HepG2 (cell line): ENCODE measurements at places on chromosomes 16 and 17. TPM values are rescaled to one million over a fixed set of nuclear protein-coding genes. Genes with fewer than 3 reads are reported as not detected.

Gene MED13
- total RNA-seq = 69.1 and 70.9 TPM in 2 replicates

Gene TP53TG3
- not detected in 2 replicates for total RNA-seq

Gene SDR42E2
- total RNA-seq = 0.11 TPM in 1 of 2 replicates, not detected in the other

- no peaks in the 10 kb centered on the region for H3K27me3 ChIP-seq
- H3K4me1 ChIP-seq = no peaks in the 10 kb centered on the region
- H3K27ac ChIP-seq = no peak overlapping the region
- peaks cover 92% of the 10 kb centered on the region for H3K36me3 ChIP-seq
- no peak overlapping the region for H3K4me3 ChIP-seq
These were observed 11.1 kb downstream of the FLCN start for GRCh38 chr17:17225901-17226300.

DNA sequence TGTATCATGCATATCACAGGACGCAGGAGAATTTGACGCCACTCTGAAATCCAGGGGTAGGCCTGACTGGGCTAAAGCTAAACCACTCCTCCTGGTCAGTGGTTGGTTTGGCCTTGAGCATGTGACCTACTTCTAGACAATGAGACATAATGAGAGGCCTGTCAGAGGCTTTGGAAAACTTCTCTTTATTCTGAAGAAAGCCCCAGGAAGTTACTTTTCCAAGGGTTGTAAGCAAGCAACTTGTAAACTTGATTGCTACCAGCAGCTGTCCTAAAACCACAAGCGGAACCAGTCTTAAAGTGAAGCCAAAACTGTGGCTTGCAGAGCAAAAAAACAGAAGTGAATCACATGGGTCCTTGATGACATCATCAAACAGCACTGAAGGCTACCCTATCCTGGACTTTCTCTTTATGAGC lies 138.2 kb upstream of the COX10 start:
- H3K4me1 ChIP-seq = peaks cover 21% of the 10 kb centered on the region
- no peak overlapping the region for H3K27ac ChIP-seq

- no peaks in the 10 kb centered on the region for H3K27me3 ChIP-seq
- peak overlapping the region; percentile 91 for H3K4me3 ChIP-seq
- peaks cover 45% of the 10 kb centered on the region for H3K4me1 ChIP-seq
- H3K27ac ChIP-seq = peak overlapping the region; percentile 91
- DNase-seq = peak; percentile 92
- peaks cover 39% of the 10 kb centered on the region for H3K36me3 ChIP-seq
These were observed 4.2 kb downstream of the MTSS2 start for GRCh38 chr16:70681382-70682238.

Gene GSDMA
- total RNA-seq = not detected in 2 replicates

GRCh38 chr17:83065660-83066542 lies 13.5 kb upstream of the METRNL start:
- no peaks in the 10 kb centered on the region for H3K36me3 ChIP-seq
- H3K4me1 ChIP-seq = no peaks in the 10 kb centered on the region
- peaks cover 28% of the 10 kb centered on the region for H3K27me3 ChIP-seq
- H3K27ac ChIP-seq = no peak overlapping the region
- DNase-seq = no peak

- no peak overlapping the region for H3K27ac ChIP-seq
- H3K4me1 ChIP-seq = peaks cover 12% of the 10 kb centered on the region
These were observed 147.1 kb upstream of the CHMP6 start for GRCh38 chr17:80844418-80844990.

- H3K4me3 ChIP-seq = no peak overlapping the region
- DNase-seq = no peak
- H3K36me3 ChIP-seq = no peaks in the 10 kb centered on the region
- no peak overlapping the region for H3K27ac ChIP-seq
These were observed 109.6 kb upstream of the CDH5 start for GRCh38 chr16:66256919-66257318.

Gene MYOCD
- total RNA-seq = not detected in 2 replicates

Gene DNAH17
- 0.86 and 0.90 TPM in 2 replicates for total RNA-seq

Gene KRTAP1-5
- not detected in 2 replicates for total RNA-seq

GRCh38 chr16:10083301-10083700 lies 98.9 kb downstream of the GRIN2A start:
- no peak overlapping the region for H3K27ac ChIP-seq
- no peaks in the 10 kb centered on the region for H3K4me1 ChIP-seq
- no peak overlapping the region for H3K4me3 ChIP-seq
- H3K36me3 ChIP-seq = no peaks in the 10 kb centered on the region
- H3K27me3 ChIP-seq = no peaks in the 10 kb centered on the region

Gene XAF1
- total RNA-seq = 1.7 and 2.4 TPM in 2 replicates

DNA sequence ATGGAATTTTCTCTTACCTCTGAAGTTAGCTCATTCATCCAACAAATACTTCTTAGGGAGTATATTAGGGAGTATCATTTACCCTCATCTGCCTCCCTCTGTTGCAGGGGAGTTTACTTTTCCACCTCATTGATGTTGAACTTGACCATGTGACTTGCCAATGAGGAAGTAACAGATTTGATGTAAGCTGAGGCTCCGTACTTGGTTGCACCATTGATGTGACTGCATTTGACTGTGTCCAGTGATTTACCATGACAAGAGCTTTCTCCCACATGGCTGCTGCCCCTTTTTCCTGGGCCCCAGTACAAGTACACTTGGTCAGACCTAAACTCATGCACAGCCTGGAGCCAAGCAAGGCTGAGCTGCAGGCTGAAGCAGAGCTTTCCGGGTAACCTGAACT lies 81.6 kb upstream of the HS3ST2 start:
- H3K27ac ChIP-seq = no peak overlapping the region
- peaks cover 4% of the 10 kb centered on the region for H3K27me3 ChIP-seq
- H3K36me3 ChIP-seq = no peaks in the 10 kb centered on the region
- peaks cover 5% of the 10 kb centered on the region; the same call in 1 of the 2 replicates for H3K4me1 ChIP-seq

DNA sequence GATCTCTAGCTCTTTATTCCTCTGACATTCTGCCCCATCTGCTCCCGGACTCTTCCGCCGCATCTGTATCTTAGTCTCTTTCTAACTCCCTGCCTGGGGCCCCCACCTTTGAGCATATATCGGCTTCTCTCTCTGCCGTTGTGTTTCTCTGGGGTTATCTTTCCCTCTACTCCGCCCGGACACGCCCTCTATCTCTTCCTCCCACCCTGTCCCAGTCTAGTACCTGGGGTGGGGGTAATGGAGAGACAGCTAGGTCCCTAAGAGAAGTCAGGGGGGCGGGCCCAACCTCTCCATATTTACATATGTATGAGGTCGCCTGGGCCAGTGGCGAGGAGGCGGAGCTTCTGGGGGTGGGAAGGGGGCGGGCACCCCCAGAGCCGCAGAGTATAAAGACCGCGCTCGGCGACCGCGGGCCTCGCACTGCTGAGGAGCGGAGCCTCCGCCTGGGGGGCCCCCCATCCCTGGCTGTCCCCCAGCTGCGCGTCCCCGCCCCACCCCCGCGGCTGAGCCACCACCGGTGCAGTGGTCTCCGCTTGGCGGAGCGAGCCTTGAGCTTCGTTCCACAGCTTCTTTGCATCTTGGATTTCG lies at the start of gene ATP1B2:
Gene ATP1B2 (plus strand): TSS at position 418 of the 588 bp plus-strand sequence. CDS start 593 bp downstream, outside the sequence.
- H3K36me3 ChIP-seq = no peaks in the 10 kb centered on the region
- peak within 1 kb of the TSS; percentile 40 for H3K4me3 ChIP-seq
- H3K4me1 ChIP-seq = peaks cover 20% of the 10 kb centered on the region
- H3K27ac ChIP-seq = no peak within 1 kb of the TSS

Gene FSCN2
- total RNA-seq = not detected in 2 replicates

- no peak overlapping the region for H3K27ac ChIP-seq
- peaks cover 53% of the 10 kb centered on the region for H3K4me1 ChIP-seq
- DNase-seq = no peak
- peaks cover 43% of the 10 kb centered on the region for H3K27me3 ChIP-seq
These were observed 8.7 kb downstream of the TMEM235 start for GRCh38 chr17:78240012-78240655.

DNA sequence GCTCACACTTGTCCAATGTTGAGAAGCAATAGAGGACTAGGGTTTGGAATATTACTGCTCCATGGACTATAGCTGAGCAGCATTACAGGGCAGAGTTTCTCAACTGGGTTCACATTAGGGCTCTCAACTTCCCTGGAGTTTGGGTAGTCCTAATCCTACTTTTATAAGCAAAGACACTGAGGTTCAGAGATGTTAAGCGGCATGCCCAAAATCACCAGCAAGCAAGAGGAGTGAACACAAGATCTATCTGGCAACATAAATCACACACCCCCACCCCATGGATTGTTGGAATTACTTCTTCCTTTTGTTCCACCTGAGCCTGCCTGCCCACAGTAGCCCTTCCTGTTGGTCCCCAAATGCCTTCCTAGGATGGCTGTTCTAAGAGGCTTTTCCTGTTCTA lies 5.2 kb downstream of the TSNAXIP1 start:
- H3K36me3 ChIP-seq = no peaks in the 10 kb centered on the region
- no peaks in the 10 kb centered on the region for H3K27me3 ChIP-seq
- H3K4me3 ChIP-seq = no peak overlapping the region

Gene EFNB3
- 0.07 TPM in 1 of 2 replicates, not detected in the other for total RNA-seq

Gene IRF8
- not detected in 2 replicates for total RNA-seq

Gene KIF2B
- total RNA-seq = not detected in 2 replicates

Gene ARHGAP44
- total RNA-seq = 2.8 and 3.1 TPM in 2 replicates

Gene NPIPB9
- total RNA-seq = 0.29 and 1.0 TPM in 2 replicates

- H3K4me3 ChIP-seq = no peak overlapping the region
- no peaks in the 10 kb centered on the region for H3K27me3 ChIP-seq
- no peak overlapping the region for H3K27ac ChIP-seq
- H3K36me3 ChIP-seq = no peaks in the 10 kb centered on the region
- H3K4me1 ChIP-seq = no peaks in the 10 kb centered on the region
- peak; percentile 10 for DNase-seq
These were observed 514.9 kb upstream of the GOT2 start for GRCh38 chr16:59249011-59249410.

DNA sequence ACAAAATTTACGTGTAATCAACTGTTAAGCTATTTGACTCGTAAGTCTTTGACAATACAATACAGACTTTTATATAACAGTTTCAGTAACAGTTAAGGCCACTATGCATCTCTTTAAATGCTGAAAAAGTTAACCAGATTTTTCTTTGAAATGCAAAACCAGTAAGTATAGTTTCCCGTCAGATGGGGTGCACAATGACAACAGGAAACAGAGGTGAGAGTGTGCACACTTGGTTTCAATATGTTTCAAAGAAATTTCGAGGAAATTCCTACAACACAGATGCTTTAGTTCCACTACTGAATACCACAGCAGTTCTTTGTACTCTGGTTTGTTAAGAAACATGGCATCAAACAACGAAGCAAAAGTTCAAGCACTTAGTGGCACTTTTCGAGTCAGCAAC lies 48.4 kb downstream of the RNF157 start:
- no peaks in the 10 kb centered on the region for H3K36me3 ChIP-seq
- H3K27me3 ChIP-seq = peaks cover 2% of the 10 kb centered on the region; the same call in 1 of the 3 replicates
- no peak for DNase-seq
- no peak overlapping the region for H3K4me3 ChIP-seq
- no peaks in the 10 kb centered on the region for H3K4me1 ChIP-seq

DNA sequence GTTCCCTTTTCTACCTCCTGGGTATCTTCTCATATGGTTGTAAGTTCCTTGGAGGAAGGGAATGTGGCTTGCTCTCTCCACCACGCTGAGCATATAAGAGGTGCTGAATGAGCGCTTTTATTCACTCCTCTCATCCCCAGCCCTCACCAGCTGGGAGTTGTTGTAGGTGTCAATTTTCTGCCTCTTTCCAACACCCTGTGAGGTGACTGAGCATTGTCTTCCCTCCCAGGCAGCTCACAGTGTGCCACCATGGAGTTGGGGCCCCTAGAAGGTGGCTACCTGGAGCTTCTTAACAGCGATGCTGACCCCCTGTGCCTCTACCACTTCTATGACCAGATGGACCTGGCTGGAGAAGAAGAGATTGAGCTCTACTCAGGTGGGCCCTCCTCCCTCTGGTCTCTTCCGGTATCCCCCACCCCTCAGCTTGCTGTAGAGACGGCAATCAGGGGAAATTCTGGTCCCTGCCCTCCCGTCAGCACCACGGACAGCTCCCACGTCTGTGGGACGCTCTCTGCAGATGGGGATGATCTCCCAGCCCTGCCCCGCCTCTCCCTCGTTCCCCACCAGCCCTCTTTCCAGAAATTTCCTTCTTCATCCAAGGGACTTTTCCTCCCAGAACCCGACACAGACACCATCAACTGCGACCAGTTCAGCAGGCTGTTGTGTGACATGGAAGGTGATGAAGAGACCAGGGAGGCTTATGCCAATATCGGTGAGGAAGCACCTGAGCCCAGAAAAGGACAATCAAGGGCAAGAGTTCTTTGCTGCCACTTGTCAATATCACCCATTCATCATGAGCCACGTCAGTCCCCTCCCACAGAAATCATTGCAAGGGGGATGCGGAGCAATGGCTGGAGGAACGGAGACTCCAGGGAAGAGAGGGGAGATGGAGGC lies 18.3 kb downstream of the CIITA start:
- no peaks in the 10 kb centered on the region for H3K36me3 ChIP-seq
- 0 out of 2 replicates have a peak, but pooled peaks cover 2% of the 10 kb centered on the region for H3K27me3 ChIP-seq
- H3K4me1 ChIP-seq = no peaks in the 10 kb centered on the region

GRCh38 chr17:77274096-77274845 lies 133.5 kb downstream of the SEC14L1 start:
- peaks cover 26% of the 10 kb centered on the region for H3K4me1 ChIP-seq
- no peak overlapping the region for H3K27ac ChIP-seq
- no peak for DNase-seq
- no peaks in the 10 kb centered on the region for H3K27me3 ChIP-seq
- no peaks in the 10 kb centered on the region for H3K36me3 ChIP-seq
- H3K4me3 ChIP-seq = no peak overlapping the region

- H3K27ac ChIP-seq = no peak overlapping the region
- no peaks in the 10 kb centered on the region for H3K27me3 ChIP-seq
- no peak overlapping the region for H3K4me3 ChIP-seq
- H3K4me1 ChIP-seq = peaks cover 11% of the 10 kb centered on the region
- DNase-seq = no peak
- peaks cover 6% of the 10 kb centered on the region for H3K36me3 ChIP-seq
These were observed 9.6 kb downstream of the CLUAP1 start for GRCh38 chr16:3510416-3510815.

DNA sequence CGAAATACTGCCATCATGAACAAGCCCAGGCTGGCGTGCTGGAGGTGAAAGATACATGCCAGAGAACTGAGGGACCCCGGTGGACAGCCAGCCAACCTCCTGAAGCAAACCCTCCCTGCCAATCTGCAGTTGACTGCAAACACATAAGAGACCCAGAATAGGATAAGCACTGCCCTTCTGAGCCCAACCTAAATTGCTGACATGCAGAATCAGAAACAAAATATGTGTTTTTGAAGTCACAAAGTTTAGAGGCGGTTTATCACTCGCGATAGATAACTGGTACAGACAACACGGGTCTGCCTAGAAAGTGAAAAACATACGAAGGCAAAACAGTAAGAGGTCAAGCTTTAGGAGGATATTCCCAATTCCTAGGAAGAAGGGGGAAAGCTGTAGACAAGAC lies 14.6 kb downstream of the TOX3 start:
- no peaks in the 10 kb centered on the region for H3K27me3 ChIP-seq
- peaks cover 53% of the 10 kb centered on the region for H3K36me3 ChIP-seq
- DNase-seq = no peak
- peaks cover 75% of the 10 kb centered on the region for H3K4me1 ChIP-seq

GRCh38 chr16:9772526-9773225 lies 409.6 kb downstream of the GRIN2A start:
- DNase-seq = no peak
- no peaks in the 10 kb centered on the region for H3K4me1 ChIP-seq
- no peak overlapping the region for H3K27ac ChIP-seq

GRCh38 chr17:7478276-7479212 lies 887 bp downstream of the ZBTB4 start:
- H3K4me1 ChIP-seq = peaks cover 83% of the 10 kb centered on the region
- no peaks in the 10 kb centered on the region; the same call in 2 of the 3 replicates for H3K27me3 ChIP-seq
- peak overlapping the region; percentile 86 for H3K4me3 ChIP-seq
- no peaks in the 10 kb centered on the region for H3K36me3 ChIP-seq

Gene CCL3
- not detected in 2 replicates for total RNA-seq

- no peaks in the 10 kb centered on the region for H3K27me3 ChIP-seq
- no peak for DNase-seq
- no peaks in the 10 kb centered on the region for H3K36me3 ChIP-seq
These were observed 675.7 kb downstream of the WWOX start for GRCh38 chr16:78775161-78775561.

- H3K27ac ChIP-seq = no peak overlapping the region
- peaks cover 27% of the 10 kb centered on the region; the same call in 2 of the 3 replicates for H3K27me3 ChIP-seq
- H3K4me1 ChIP-seq = peaks cover 38% of the 10 kb centered on the region
- no peaks in the 10 kb centered on the region for H3K36me3 ChIP-seq
These were observed 2.6 kb downstream of the CDH5 start for GRCh38 chr16:66369055-66369592.
